ENCODE measurements at places on chromosomes 4 and X.

GRCh38 chrX:132258509-132258908, 39.3 kb upstream of the RAP2C start:
- DNase-seq = no peak

GRCh38 chrX:18075603-18076002, 145.1 kb downstream of the BEND2 start:
- DNase-seq = peak; percentile 15

DNA sequence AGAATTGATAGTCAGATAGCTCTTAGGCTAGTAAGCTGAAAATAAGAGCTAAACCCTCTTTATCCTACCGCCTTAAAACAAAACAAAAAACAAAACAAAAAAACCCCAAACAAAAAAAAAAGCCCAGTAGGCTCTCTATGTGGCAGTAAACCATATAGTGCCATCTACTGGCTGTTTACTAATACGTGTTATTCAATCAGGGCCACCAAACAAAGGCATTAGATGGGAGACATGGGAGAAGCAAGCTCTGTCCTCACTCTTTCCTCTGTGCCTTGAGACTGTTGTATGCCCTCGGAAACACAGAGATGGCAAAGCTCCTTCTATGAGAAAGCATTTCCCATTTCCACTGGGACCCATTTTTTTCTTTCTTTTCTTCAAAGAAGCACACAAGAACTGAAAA, 148.8 kb upstream of the MID1 start:
- DNase-seq = peak; percentile 24

DNA sequence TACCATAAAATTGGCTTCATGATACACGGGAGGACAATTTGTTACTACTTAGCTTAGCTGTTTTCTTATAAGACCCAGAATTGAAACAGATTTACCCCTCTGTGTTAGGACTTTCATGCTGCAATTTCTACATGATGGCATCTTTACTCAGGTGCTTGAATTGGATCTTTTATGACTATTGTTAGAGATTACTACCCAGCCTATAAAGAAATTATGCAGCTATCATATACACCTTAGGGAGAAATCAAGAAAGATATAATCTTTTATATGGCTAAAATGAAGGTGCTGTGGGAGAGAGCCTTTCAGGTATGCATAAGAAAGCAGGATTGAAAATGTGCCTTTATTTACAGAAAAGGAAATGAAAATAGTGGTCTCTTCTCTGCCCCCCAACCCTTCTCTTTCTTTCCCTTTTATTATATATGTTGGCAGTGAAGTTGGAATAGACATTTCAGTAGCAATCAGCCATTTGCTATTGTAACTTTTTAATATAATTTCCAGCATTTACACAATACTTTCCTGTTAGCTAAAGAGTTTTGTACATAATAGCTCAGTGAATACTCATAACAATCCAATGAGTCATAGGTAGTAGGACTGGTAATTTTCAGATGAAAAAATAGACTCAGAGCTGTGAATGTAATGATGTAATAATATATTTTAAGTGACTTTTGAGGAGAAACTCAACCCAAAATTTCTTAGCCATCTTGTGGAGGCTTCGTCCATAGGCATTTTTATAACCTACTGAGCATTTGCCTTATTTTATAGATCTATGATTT, 311.8 kb downstream of the ADGRL3 start:
- DNase-seq = no peak

DNA sequence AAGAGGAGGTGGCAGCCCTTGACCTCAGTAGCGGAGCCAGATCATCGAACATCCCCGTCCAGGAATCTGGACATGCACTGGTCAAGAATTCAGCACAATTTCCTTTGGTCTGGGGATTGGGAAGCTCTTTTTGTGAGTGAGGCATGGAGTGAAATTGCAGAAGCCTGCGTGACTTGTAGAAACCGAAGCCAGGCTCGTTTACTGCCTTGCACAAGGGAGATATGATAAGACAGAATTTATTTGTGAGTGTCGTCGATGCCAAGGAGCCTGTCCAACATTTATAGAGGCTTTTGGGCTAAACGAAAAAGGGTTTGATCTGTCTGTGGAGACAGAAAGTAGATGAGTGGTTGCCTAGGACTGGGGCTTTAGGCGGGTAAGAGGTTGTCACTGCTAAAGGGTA, 50.6 kb downstream of the TBL1X start:
- DNase-seq = no peak

- DNase-seq = no peak
These were observed 3.2 kb downstream of the GBA3 start for GRCh38 chr4:22695917-22696316.

DNA sequence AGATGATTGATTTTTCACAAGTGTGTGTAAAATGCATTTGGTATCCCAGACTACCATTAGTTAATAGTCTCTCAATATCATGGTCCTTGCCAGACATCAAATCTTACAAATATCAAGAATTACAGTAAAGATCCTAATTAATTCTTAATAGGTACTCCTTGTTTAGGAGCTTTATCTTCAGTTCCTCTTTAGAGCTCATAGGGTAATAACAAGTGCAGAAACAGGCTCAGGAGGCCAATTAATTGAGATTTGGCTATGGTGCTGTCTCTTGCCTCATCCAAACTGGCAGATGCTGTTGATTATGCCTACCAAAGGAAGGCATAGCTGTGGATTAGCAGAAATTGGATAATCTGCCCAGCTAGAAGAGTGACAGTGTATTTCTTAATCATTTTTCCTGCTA, 6.9 kb downstream of the MTMR1 start:
- peak; percentile 77 for DNase-seq

GRCh38 chr4:30462445-30463090, 257.6 kb upstream of the PCDH7 start:
- DNase-seq = no peak

GRCh38 chrX:148929686-148930085, 429.3 kb downstream of the AFF2 start:
- no peak for DNase-seq

DNA sequence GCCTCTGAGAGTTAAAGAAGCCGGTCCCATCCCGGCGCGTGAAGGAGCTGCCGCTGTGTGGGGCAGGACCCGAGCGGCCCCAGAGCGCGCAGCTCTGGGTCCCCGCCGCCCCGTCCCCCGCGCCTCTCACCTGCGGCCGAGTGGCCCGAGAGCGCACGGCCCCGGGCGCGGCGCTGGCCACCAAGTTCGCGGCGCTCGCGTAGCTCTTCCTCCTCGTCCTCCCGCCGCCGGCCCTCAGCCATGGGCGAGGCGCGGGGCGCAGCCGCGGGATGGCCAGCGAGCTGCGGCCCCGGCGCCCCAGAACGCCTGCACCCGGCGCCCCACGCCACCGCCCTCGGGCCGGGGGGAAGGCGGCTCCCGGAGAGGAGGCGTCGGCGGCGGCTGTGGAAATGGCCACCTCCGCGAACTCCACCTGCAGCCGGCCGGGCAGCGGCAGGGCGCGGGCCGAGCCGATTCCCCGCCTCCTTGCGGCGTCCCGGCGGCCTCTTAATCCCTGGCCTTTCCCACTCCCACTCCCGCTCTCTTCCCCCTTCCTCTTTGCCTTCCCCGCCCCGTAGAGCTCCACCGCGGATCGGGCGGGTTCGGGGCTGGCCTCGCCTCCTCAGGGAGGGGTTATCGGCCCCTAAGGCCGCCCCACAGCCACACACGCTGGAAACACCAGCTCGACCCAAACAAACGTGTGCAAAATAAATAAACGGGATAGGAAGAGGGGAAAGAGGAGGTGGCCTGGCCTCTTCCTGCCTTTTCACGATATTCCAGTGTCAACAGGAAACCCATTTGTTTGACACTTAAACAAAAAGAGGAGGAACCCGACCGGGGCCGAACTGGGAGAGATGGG, at the start of gene SH3D19:
TSS of gene SH3D19 (minus strand) at position 495 of the 838 bp plus-strand sequence. CDS start at position 242, 253 bp downstream.
- DNase-seq = no peak

- DNase-seq = no peak
These were observed 98.1 kb downstream of the MGST2 start for GRCh38 chr4:139763672-139764071.

DNA sequence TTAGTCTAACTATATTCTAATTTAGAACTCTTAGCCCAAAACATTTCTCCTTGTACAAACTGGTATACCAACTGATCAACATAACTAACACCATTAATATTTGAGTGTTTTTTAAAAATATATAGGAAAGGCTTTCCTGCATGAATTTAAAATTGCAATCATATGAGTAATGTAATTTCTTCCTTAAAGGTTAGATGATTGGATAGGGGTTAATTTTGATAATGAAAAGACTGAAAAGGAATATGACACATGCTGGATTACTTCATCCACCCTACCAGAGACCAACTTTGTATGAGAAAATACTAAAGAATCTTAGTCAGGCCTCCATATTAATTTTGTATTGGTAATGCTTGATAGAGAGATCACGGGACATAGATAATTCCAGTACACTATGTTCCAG, 25.1 kb upstream of the PLS3 start:
- DNase-seq = no peak

GRCh38 chrX:37371578-37371991, 22.4 kb downstream of the PRRG1 start:
- DNase-seq = no peak

DNA sequence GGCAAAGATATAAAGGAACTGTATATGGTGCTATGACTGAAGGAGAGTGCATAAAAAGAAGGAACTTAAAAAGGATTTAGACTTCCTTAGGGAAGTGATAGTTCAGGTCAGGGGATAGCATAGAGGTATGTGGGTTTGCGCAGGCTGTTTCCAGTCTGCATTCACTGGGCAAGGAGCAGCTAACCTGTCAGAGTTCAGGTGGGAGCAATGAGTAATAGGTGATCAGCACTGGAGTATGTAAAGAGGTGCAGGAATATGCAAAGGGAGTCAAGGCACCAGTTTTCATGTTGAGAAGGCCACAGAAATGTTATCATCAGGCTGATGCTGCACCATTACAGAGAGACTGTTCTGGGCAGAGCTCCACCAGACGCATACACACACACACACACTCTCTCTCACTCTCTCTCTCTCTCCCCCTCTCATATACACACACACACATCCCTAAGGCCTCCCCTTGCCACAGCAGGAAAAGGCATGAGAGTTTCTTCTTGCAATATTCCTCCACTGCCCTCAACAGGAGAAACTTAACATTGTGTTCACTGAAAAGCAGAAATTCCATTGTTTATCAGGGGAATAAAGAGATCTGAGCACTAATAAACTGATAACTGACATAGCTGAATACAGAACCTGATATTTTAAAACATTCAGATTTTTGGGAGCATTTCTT, 256.4 kb upstream of the GRID2 start:
- no peak for DNase-seq
